Eye (tissue), 1 donor: ENCODE measurements at places on chromosomes 1 and 21.

GRCh38 chr1:6494627-6495026 is 3.2 kb upstream of the PLEKHG5 start:
- no peak for DNase-seq

DNA sequence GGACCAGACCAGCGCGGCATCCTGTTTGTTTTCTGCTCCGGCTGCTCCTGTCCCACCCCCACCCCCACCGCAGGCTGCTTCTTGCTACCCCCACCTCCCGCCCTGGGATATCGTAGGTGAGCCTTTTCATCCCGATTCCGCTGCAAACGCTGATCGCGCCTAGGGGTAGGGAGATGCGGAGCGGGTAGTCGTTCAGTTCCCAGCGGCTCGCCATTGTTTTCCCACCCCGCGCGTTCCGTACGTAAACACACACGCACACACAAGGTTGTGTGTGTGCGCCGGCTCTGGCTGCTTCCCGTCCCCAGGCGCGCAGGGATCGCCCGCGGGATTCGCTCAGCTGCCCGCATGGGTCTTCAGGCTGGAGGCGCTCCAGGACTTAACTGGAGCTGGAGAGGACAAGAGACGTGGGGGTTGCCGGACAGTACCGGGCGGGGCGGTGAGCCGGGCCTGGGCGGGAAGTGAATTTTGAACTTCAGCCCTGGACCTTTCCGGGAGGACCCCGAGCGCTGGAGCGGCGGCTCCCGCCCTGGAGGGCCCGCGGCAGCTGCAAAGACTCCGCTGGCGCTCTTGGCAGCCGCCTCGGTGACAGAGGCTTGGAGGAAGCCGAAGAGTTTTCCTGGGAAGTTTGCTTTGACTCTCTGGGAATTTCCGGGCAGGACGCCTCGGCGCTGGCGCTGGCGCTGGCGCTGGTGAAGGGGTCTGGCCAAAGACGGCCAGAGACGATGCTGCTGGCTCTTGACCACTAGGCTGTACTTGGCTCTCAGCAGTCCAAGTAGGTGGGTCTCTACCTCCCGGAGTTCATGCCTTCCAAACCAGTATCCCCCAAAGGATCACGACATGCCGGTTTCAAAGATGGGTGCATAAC is 1.6 kb downstream of the SOX13 start:
- DNase-seq: peak; percentile 86

DNA sequence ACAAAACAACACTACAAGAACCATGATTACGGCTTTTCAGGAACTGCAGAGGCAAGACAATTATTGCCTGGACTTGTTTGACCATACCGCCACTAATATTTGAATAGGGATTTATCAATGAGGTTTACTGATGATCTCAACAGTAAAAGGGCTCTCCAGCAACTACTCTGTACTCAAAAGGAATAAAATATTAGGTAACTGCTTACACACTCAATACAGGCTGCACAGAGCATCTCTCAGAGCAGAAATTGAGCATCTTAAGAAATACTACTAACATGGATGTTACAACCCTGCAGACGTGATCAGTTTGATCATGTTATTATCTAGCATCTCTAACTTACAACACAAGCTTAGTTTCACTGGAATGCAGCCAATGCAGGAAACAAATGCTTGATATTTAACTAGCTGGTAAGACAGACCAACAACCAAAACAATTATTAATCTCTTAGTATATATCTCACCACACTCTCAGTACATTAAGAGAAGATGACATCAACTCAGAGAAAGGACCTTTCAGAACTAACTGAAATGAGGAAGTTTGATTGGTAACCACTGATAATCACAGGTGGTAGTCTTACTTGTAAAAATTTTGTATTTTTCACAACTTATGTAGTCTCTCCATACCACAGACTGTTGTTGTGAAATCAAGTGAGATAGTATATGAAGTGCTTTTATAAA is 52.2 kb downstream of the PUM1 start:
- DNase-seq: no peak

DNA sequence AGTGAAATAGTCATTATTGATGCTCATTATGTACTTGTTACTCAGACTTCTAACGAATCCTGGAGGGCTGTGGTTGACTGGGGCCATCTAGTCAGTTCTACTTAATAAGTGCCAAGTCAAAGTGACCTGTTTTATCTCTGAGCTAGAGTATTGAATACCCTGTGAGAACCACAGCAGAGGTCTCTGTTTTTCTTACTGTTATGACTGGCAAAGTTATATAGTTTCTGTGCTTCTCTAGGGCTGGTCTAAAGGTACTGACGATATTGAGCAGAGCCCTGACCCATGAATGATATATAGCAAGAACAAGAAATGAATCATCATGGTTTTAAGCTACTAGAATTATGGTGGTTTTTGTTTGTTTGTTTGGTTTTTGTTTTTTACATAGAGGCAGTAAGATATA is 555.8 kb downstream of the PLA2G4A start:
- no peak for DNase-seq

GRCh38 chr1:209531006-209531405 is 52.5 kb upstream of the CAMK1G start:
- DNase-seq: no peak
